Umbilical cord (tissue), 2 donors: ENCODE measurements at places on chromosomes 11 and 22. TPM values are rescaled to one million over a fixed set of nuclear protein-coding genes. Genes with fewer than 3 reads are reported as not detected.

DNA sequence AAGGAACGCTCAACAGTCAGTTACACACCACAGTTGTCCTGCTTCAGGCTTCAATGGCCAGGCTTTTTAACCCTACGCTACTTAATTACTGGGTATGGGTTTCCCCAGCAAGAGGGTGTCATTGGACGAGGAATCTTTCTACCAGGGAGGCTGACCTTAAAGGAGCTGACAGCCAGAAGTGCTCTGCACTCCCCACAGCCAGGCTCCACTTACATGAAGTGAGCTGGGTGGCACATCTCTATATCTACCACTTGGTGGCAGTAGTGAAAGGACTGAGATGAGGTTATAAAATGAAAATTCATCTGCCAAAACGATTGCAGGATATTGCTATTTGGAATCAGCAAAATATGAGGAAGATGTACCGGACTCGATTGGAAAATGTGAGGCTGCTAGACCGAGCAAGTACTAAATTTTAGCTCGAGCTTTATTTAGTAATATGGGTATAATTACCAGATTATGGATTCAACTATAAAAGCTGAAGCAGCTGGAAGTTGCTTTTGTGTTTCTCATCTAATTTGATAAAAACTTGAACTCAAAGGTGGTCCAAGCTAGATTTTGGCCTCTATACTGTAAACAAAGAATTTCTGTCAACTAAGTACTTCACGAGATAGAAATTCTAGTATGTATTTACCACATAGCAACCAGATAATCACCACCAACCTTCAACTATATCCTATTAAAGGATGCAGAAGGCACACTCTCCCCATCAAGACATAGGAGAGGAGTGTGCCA is 53.9 kb upstream of the CEP126 start:
- peak; percentile 74 for DNase-seq

DNA sequence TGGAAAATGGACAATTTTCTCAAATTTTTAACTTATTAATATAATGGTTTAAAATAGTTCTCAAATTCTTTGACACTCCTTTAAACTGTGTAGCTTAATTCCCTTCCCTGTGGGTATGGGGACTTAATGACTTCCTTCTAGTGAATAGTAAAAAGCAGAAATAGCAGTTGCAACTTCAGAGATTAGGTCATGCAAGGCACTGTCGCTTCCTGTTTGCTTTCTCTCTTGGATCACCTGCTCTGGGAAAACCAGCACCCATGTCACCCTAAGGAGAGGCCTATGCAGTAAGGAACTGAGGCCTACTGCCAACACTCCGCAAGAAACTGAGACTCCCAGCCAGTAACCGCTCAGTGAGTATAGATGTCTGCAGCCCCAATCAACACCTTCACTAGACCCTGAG is 5.5 kb upstream of the PANX3 start:
- DNase-seq = peak; percentile 7

DNA sequence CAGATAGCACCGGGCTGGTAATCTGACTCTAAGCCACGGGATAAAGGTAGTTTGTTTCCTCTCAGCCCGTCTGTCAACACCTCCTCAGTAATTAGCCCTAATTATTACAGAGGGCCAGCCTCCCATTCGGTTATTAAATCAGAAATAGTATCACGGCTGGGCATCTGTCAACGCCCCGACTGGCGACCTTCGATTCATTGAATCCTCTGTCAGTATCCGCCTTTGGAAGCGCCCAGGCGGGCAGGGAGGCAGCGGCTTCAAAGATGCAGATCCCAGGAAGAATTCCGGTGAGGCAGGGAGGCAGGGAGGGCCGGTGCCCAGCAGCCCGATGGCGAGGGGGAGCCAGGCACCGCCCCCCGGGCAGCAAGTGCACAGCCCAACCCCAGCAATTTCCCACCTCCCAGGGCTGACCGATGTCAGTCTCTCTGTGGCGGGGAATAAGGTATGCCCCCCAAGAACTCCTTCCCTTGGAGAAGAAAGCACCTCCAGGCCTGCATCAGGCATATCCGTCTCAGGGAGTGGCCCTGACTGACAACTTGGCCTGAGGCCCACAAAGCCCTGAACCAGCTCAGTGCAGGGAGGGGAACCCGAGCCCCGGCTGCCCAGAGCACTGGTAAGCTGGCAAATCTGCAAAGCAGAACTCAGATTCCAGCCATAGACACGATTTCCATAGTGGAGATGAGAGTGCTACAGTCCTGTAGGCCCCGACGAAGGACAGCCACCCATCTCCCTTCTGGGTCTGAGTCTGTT is 11.4 kb downstream of the GNB1L start:
- DNase-seq = no peak

GRCh38 chr11:32752001-32752400 is 42.5 kb downstream of the CCDC73 start:
- DNase-seq = no peak

GRCh38 chr11:93063086-93063485 is 93.6 kb downstream of the MTNR1B start:
- DNase-seq = no peak

DNA sequence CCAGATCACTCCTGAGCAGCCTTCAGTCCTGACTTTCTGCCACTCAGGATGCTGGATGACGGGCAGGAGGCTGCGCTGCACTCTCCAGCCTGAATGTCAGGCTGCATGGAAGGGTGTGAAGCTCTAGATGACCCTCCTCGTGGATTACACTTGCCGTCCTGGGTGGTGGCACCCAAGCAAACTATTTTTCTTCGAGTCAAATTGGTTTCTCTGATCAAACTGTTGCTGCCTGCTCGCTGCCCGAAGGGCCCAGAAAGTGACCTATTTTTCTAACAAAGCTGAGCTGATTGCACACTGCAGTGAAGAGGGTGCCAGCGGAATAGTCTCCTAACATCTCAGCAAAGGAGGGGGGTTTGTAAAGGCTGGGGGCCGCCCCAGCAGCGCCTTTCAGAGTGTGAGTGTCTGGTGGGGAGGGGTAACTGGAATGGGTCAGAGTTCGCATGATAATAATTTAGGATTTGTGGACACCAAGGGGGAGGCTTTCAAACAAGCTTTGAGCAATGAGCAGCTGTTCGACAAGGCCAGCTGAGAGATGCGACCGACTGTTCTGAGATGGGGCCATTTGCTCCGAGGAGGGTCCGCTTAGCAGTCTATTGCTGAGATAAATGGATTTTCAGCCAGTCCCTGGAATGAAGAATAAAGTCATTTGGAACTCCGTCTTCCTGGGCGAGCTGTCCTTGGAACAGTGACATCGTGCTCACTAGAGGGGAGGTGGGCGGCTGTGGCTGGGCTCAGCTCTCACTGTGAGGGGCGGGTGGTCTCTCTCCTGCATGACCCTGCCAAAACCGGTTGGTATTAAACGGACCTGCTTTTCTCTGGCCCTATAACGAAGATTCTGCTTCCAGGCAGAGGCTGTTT is 537.6 kb downstream of the BRD1 start:
- DNase-seq = no peak

GRCh38 chr11:111352231-111352746 is 26.8 kb downstream of the POU2AF1 start:
- DNase-seq = no peak

- peak; percentile 88 for DNase-seq
Measured at GRCh38 chr22:38881464-38881871, 9.5 kb upstream of the CBX6 start.

GRCh38 chr22:39292561-39293074 is 26.8 kb downstream of the RPL3 start:
- peak; percentile 78 for DNase-seq

DNA sequence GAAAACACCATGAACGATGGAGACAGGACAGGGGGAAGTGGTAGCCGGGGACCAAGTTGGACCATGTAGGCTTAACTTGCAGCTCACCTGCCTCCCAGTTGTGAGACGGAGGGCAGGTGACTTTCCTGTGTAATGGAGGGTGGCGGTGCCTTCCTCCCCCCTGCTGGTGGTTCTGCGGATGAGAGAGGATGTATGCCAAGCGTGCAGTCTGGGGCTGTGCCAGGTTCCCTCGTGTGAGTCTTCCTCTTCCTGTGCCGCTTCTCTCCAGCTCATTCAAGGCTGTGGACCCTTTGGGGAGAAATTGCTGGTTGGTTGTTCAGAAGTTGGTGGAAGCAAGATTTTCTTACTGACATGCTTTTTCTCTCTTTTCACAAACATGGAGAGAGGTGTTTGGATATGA is 35.1 kb downstream of the MPPED1 start:
- no peak for DNase-seq

GRCh38 chr11:15991215-15991614 is 365.1 kb downstream of the SOX6 start:
- DNase-seq = no peak

DNA sequence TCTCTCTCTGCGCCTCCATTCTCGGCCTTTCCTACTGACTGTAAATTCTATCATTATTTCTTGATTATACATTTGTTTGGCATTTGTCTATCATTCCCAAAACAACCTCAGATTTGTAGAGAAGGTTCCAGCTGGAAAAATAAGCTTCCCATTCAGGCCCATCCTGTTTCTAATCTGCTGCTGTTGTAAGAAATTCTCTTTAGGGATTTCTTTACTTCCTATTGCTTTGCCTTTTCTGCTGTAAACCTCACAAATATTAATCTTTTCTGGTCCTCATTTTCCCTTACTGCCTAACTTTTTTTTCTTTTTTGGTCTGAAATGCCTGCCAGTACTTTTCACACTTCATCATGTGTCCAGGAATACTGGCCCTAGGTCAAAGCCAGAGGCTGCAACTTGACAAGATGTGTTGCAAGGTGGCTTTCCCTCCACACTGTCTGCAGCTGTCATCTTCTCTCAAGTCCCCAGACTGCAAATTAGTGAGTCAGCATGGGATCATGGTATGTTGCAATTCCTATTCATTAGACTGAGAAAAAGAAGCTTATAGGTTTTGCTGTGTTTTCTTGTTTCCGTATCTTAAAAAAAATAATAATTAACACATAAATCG is 858.7 kb upstream of the CHORDC1 start:
- DNase-seq = peak; percentile 52

DNA sequence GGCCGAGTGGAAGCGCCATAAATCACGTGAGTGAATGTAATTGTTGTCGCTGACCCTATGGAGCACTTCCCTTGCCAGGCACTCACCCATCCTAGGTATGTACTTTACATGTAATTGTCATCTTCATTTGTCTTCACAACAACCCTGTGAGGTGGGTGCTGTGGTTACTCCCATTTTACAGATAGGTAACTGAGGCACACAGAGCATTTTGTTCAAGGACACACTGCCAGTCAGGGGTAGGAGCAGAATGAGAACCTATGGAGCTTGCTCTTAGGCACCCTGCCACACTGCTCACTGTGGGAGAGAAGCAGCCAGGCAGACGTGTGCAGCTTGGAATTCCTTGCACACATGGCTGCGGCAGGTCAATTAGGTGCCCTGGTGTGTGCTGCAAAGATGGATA is 785 bp upstream of the EFCAB6 start:
- DNase-seq = no peak

DNA sequence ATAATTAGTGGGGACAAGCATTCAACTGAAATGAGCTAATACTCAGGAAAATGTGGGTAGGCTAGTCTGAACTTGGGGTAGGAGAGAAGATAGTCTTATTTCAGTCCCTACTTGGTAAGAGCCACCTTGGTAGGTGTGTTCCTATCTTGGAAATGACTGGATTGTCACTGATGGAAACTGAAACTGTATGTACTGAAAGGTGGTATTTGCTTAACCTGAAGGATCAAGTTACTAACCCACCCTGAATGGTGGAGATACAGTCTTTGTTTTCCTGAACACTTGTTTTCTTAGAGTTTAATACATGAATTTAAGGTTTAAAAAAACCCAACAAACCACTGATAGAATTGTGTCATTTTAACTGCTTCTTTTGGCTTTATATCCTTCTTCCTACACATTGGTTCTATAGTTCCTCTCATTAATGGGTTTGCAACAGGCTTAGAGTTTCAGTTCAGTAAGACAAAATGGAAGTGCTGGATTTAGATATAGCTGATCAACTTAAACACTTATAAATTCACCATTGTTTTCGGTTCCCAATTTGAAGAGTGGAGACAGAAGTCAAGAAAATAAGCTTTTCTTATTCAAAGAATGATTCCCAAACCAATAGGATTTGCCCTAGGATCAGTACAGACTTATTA is 4.2 kb downstream of the FAR1 start:
- no peak for DNase-seq

DNA sequence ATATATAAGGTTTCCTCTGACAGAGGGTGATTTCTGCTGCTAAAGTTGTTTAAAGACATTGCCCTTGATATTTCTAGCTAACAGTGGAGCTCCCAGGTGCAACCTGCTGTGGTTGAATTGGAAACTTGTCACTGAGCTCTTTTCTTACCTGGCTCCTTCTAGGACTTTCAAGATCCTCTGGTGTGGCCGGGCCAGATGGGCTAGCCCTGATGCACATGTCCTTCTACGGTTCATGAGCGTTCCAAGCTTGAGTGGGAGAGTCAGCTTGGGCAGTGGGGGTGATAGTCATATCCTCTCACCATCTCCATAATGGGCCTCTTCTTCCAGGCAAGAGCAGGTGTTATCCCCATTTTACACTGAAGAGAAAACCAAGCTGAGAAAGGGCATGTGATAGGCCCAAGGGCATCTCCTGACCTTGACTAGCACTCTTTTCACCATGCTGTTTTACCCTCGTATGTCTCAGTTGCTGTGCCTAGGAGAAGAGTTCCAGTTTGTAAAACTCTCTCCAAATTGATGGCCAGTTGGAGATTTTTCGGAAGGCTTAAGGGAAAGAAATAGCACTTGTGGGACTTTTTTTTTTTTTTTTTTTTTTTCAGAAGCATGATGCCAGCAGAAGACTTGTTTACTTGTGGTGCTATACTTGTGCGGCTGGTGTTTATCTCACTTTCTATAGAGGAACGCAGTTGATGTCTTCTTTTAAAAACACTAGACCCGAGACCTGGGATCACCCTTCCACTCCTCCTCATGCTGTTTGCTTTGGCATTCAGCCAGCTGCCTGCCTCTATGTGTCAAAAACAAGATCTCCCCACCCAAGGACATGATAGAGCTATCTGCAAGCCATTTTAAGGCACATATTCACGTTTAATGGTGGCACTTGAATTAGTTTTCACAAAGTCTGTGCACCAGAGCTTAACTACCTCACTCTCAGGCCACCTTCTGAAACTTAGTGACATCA is 32.6 kb downstream of the TEAD1 start:
- no peak for DNase-seq

DNA sequence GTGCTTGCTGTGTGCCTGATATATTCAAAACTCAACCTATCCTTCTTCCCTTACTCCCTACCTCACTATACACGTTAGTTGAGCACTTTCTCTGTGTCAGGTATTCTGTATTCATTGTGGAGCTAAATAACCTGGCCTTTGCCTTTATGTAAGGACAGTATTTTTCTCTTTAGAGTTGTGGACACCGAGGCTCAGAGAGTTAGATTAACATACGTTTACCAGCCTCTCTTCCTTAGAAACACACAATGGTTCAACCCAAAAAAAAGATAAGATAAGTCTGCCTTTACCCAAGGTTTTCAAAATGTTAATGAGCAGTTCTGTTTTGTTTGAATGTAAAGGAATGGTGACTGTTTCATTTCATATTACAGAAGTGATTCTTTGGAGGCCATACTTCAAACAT is 45.0 kb downstream of the CBL start:
- DNase-seq = no peak

The SPTBN2 gene
- 46.5 TPM for total RNA-seq

The MSANTD2 gene
- total RNA-seq = 43.8 TPM

The OR52I2 gene
- total RNA-seq = 4.8 TPM

The MPZL3 gene
- 5.3 TPM for total RNA-seq

The ZNF143 gene
- 41.4 TPM for total RNA-seq

The OR5P2 gene
- total RNA-seq = not detected

The PPARA gene
- 34.9 TPM for total RNA-seq

The BTBD18 gene
- total RNA-seq = 3.1 TPM

The IL17REL gene
- total RNA-seq = not detected

The MFRP gene
- 2.9 TPM for total RNA-seq
